ENCODE measurements at places on chromosomes 2 and 18. TPM values are rescaled to one million over a fixed set of nuclear protein-coding genes. Genes with fewer than 3 reads are reported as not detected.

DNA sequence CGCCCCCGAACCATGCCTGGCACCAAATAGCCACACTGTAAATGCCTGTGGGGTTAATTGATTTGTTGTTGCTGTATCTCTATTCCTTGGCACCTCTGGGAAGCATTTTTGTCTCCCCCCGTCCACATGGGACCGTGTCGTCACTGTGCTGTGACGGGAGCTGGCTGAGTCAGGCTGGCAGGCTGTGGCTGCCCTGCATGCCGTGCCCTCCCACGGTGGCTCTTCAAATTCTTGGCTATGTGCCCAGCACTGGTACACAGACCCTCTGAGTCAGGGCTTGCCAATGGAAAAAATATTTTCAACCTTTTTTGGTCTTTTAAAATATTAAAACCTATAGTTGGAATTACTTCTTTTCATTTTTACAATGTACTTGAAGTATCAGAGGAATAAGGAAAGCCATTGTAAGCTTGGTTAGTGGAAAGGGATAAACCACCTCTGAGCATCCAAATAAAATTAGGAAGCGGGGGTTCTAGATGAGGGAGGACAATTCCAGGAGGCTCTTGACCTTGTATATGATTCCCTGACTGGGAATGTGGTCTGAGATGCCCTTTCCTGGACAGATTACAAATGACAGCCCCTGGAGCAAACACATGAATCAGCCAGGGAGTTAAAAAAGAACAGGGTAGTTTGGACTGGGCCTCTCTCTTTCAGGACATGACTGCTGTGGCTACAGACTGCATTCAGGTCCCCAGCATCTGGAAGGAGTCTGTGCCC, 59.4 kb downstream of the DGKD start:
- no peak for DNase-seq

GRCh38 chr2:173442542-173442941, 87.9 kb downstream of the CDCA7 start:
- DNase-seq, result no peak

The TDRD15 gene
- 0.93 TPM for total RNA-seq

The HMSD gene
- total RNA-seq, result 0.23 TPM

The TACR1 gene
- 0.03 TPM for total RNA-seq

Data from left lobe of liver (tissue), 2 donors.